ENCODE measurements at places on chromosomes 2 and 18. TPM values are rescaled to one million over a fixed set of nuclear protein-coding genes. Genes with fewer than 3 reads are reported as not detected.

ITGB6 gene
- not detected for total RNA-seq

SH3BP4 gene
- total RNA-seq, result not detected

EFHD1 gene
- 0.24 TPM for total RNA-seq

IL36RN gene
- total RNA-seq, result not detected

RGPD3 gene
- not detected for total RNA-seq

SAG gene
- total RNA-seq, result 0.05 TPM

COL3A1 gene
- not detected for total RNA-seq

UGT1A3 gene
- total RNA-seq, result not detected

- peak overlapping the region; percentile 42 for H3K27ac ChIP-seq
- H3K4me1 ChIP-seq, result peaks cover 6% of the 10 kb centered on the region
- H3K36me3 ChIP-seq, result no peaks in the 10 kb centered on the region
- H3K4me3 ChIP-seq, result no peak overlapping the region
Observed at GRCh38 chr2:202762556-202762955, 109.0 kb downstream of the ICA1L start.

DNA sequence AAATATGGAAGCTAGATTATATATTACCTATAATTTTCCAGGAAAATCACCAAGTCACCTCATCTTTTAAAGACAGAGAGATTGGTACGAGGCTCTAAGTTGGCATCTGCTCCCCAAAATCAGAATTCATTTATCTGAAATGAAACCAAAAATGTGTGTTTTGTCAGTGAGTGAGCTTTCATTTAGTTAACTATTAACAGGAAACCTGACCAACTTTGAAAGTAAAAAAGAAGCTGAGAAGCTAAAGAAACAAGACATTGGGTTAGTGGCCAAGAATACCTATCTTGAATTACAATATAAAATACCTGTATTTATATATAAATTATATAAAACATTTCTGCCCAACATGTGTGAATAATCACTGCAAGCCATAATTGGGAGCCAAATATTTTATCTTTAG, 1.9 kb downstream of the MPPE1 start:
- peaks cover 20% of the 10 kb centered on the region for H3K4me1 ChIP-seq
- no peak for DNase-seq
- no peak overlapping the region for H3K4me3 ChIP-seq
- no peaks in the 10 kb centered on the region for H3K27me3 ChIP-seq
- no peak overlapping the region for H3K27ac ChIP-seq
- H3K36me3 ChIP-seq, result peaks cover 8% of the 10 kb centered on the region

DNA sequence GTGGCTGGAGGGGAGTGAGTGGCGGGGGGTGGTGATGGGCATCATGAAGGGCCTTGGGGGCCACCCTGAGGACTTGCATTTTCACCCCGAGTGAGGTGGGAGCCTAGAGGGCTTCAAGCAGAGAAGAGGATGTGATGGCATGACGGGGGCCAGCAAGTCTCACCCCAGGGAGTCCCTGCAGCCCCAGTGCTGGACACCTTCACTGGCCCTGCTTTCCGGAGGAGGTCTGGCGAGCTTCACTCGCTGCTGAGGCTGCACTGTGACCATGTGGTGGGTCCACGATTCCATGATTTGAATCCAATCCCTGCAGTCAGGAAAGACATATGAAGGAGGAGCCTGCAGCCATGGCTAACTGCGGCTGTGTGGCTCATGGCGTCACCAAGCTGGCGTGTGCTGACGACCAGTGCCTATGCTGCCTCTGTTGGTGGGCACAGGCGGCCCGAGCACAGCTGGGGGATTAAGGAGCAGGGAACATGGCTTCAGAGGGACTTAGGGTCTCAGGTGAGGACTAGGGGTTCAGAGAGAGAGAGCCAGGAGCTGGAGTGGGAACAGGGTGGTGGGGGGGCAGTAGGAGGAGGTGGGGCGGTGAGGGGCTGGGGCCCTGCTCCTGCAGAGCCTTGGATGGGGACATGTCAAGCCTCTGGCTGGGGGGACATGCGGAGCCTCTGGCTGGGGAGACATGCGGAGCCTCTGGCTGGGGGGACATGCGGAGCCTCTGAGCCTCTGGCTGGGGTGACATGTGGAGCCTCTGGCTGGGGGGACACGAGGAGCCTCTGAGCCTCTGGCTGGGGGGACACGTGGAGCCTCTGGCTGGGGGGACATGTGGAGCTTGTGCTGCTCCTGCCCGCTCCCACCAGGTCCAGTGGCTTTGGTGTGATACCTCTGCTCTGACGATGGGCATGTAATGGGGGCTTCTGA, 3.6 kb downstream of the ZAP70 start:
- H3K27ac ChIP-seq, result peak overlapping the region; percentile 98
- H3K4me3 ChIP-seq, result peak overlapping the region; percentile 87
- no peaks in the 10 kb centered on the region for H3K27me3 ChIP-seq
- H3K4me1 ChIP-seq, result peaks cover 78% of the 10 kb centered on the region
- peak; percentile 56 for DNase-seq
- H3K36me3 ChIP-seq, result peaks cover 5% of the 10 kb centered on the region

- H3K4me3 ChIP-seq, result peak overlapping the region; percentile 80
- no peaks in the 10 kb centered on the region for H3K36me3 ChIP-seq
- H3K4me1 ChIP-seq, result peaks cover 14% of the 10 kb centered on the region
Observed at GRCh38 chr2:237603718-237604362, 13.3 kb upstream of the RAB17 start.

DNA sequence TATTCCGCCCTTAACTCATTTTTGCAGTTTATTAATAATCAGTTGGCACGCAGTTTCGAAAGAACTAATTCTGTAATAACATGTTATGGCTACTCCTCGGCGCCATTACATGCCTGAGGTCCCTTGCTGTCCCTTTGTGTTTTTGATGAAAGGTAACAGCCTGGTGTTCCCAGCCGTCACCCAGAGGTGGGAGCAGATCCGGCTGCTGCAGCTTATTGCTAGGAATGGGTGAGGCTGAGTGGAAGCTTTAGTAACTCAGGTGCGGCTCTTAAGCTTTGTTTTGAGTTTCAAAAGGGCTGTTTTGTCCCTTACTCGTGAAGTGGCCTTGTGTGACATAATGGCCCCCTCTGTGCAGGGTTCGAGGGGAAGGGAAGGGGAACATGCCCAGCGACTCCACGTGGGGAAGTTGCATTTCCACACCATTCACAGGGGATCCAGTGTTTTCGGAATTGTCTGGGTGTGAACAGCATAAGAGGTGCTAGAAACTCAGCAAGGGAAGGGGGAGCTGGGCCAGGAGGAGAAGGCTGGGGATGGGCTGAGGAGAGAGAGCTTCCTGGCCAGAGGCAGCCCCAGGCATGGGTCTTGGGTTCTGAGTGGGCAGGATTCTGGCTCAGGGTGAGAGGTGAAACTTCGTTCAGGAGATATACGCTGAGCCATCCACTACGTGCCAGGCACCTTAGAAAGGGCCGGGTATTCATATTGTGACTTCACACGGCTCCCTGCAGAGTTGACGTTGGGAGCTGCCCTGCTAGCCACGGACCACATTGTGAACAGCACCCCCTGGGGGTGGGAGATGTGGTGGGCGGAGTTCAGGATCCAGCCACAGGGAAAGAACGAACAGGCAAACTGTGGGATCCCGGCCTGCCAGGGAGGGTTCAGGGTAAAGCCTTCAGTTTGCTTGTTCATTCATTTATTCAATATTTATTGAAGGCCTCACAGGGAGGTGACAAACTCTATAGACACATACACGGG, 84.4 kb downstream of the TGOLN2 start:
- H3K27ac ChIP-seq, result no peak overlapping the region
- peaks cover 2% of the 10 kb centered on the region for H3K4me1 ChIP-seq
- H3K4me3 ChIP-seq, result no peak overlapping the region
- peaks cover 21% of the 10 kb centered on the region for H3K27me3 ChIP-seq
- H3K36me3 ChIP-seq, result no peaks in the 10 kb centered on the region

DNA sequence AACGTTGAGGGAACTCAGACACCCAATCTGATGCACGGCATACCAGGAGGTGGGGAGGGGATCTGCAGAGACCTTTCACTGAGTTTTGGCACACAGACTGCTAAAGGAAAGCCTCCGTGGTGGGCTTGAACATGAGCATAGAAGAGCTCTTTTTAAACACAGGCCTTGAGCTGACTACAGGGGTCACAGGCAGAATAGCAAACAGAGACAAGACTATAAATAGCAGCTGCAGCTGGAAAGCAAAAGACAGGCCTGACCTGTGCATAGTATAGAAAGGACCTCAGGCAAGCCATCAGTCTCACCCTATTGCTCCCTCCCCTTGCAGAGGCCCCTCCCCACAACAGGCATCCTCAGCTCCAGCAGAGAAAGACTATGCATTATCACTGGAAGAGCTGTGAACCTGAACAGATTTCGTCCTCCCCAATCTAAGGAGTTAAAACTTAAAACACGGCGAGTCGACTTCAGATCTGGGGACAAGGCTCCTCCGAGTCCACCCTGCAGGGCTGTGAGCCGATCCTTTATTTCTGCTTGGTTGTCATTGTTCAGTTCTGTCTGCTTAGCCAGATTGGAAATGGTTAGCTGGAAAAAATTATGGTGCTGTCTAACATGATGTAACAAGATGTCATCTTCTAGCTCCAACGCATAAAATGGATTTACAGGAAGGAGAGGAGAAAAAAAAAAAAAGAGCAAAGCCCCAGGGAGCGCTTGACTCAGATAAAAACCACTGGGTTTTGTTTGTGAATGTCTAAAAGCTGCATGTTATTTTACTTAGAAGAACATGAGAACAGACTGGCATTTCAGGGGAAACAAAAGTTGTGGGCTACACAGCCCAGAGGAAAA, 25.2 kb upstream of the LCLAT1 start:
- no peak for DNase-seq
- H3K4me1 ChIP-seq, result peaks cover 38% of the 10 kb centered on the region
- H3K27me3 ChIP-seq, result no peaks in the 10 kb centered on the region

DNA sequence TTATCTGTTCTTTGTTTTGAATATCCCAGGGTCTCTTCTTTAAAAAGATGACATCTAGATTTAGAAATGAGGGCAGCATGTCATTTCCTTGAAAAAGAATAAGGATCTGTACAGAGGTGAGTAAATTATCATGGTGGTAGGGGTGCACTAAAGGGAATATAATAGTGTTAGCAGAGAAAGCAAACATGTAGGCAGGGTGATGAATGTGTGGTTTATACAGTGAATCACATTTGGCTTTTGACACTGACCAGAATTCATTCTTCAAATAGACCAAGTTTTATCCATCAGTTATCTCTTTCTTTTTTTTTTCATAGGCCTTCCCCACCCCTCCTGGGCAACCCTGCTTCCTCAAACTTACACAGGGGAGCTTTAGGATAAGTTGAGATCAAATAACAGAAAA, 184.5 kb upstream of the LRP1B start:
- no peak overlapping the region for H3K27ac ChIP-seq
- DNase-seq, result no peak
- no peaks in the 10 kb centered on the region for H3K36me3 ChIP-seq
- no peaks in the 10 kb centered on the region for H3K4me1 ChIP-seq

DNA sequence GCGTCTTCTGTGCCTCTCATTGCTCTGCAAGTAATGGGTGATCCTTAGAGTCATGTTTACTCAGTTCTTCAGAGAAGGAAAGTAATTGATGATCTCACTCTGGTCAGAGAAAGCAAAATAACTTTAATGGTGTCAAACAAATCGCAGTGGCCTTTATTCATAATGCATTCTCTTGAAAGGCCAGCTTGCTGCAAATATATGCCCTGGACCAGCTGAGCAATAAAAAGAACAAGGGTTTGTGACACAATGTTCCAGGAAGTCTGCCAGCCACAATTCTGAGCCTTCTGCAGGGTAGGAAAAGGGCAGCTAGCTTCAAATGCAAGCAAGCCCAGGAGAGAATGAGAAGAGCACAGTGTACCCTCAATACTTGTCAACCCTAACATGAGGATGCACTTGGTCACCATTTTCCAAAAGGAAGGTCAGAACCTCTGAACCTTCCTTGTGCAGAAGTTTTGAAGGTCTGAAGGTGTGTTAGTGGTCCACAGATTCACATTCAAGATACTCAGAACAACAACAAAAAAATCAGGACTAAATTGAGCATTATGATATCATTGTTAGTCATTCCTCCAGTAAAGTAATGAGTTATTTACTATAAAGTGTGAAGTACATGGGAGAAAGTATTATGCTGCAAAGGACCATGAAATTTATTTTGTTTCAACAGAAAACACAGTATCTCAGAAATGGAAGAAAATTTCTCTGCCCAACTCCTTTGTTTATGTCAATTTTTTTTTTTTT, 355.6 kb downstream of the PAX3 start:
- no peaks in the 10 kb centered on the region for H3K36me3 ChIP-seq
- no peak overlapping the region for H3K27ac ChIP-seq
- DNase-seq, result no peak
- H3K4me3 ChIP-seq, result no peak overlapping the region
- H3K4me1 ChIP-seq, result no peaks in the 10 kb centered on the region
- H3K27me3 ChIP-seq, result no peaks in the 10 kb centered on the region

DNA sequence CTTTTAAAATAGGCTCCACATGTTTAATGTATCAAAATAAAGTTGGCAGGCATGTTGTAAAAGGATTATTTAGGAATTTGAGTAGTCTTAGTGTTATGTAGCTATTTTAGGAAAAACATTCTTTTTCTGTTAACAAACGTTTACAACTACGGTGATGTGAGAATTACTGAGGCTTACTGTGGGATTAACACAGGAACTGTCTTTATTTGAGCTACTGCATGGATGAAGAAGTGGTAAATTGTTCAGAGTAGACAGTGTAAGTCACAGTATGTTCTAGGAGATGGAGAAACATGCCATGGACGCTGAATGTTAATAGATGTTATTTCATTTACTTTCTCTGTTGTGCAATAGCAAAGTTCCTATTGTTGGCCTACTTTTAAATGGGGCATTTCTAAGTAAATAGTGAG, 1.6 kb downstream of the PPM1B start:
- peak overlapping the region; percentile 94 for H3K4me3 ChIP-seq
- peaks cover 44% of the 10 kb centered on the region for H3K4me1 ChIP-seq
- peak overlapping the region; percentile 92 for H3K27ac ChIP-seq
- H3K27me3 ChIP-seq, result no peaks in the 10 kb centered on the region
- no peak for DNase-seq

DNA sequence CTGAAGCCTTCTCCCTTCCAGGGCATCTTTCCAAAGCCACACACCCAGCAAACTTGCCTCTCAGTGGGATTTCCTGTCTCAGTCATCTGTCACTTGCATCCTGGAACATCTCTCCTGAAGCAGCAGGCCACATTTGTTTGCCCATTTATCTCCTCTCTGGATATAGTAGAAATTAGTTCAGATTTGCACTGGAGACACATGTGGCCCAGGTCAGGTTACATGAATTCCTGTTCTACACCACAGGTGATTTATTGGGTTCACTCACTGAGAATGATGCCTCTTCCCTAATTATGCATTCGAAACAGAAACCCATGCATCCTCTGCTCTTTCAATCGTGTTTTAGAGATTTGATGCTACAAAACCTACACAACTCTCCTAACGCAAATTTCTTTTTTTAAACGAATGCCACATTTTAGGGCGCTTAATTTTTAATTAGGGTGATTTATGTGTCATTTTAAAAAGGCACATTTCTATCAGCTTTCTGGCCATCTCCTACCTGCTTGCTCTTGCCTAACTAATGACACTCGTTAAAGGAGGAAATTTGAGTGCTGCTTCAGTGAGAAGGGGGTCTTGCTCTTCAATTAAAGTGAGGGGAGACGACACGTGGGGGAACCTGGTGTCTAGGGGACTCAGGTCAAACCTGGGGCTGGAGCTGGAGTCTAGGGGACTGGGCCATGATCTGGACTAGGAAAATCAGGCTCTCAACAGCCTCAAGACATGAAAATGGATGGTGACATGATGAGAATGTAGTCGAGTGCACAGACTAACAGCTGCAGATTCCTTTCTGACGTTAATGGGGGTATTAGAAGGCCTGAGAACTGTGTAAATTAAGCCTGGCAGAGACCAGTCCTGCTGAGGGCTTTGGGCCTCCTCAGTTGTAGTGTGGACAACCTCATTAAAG, 221.4 kb downstream of the CLIP4 start:
- DNase-seq, result no peak
- H3K36me3 ChIP-seq, result no peaks in the 10 kb centered on the region
- H3K4me1 ChIP-seq, result no peaks in the 10 kb centered on the region

GRCh38 chr2:98378901-98379300, 32.6 kb downstream of the CNGA3 start:
- no peak overlapping the region for H3K27ac ChIP-seq
- H3K36me3 ChIP-seq, result no peaks in the 10 kb centered on the region
- DNase-seq, result no peak

Data from natural killer cell treated with Interleukin-12 subunit alpha and Interleukin-12 subunit beta and Interleukin-15 and Interleukin-18, amount 100 ng/mL, for 72 hours (primary cell).